ENCODE measurements at places on chromosomes 5 and 9.

GRCh38 chr9:125593581-125594222 is 113.3 kb downstream of the MAPKAP1 start:
- DNase-seq = peak; percentile 23

DNA sequence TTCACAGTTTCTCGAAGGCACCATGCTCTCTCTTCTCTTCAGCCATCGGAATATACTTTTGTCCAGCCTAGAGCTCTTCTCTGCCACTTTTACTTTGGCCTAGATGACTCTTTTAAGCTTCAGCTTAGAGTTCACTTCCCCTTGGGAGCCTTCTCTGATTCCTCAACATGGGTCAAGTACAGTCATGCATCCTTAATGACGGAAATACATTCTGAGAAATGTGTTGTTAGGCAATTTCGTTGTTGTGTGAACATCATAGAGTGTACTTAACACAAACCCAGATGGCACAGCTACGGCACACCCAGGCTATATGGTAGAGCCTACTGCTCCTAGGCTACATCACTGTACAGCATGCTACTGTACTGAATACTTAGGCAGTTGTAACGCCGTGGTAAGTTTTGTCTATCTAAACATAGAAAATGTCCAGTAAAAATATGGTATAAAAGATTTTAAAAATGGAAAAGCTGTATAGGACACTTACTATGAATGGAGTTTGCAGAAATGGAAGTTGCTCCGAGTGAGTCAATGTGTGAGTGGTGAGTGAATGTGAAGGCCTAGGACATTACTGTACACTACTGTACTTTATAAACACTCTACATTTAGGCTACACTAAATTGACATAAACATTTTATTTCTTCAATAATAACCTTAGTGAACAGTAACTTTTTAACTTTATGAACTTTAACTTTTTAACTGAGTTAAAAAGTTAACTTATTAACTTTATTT is 15.1 kb upstream of the TNFSF15 start:
- no peak for DNase-seq

DNA sequence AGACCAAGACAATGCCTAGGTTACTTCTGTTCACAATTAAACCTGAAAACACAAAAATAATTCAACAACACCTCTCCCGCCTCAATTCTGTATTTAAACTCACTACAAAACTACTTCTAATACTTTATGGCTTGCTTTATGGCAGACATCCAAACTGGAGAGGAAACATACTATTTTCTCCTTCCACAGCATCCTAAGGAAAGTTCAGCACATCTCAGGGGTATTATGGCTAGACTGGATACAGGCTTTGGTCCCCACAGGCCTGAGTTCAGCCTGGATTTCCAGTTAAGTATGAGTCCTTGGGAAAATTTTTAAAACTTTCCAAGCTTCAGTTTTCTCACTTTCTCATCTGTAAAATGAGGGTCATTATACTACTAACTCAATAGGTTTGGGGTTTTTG is 480.2 kb downstream of the CAAP1 start:
- no peak for DNase-seq

GRCh38 chr9:83622433-83622938 is 457 bp upstream of the IDNK start:
- no peak for DNase-seq

All from hematopoietic multipotent progenitor cell (in vitro differentiated cells).